ENCODE measurements at places on chromosomes 2 and 18. TPM values are rescaled to one million over a fixed set of nuclear protein-coding genes. Genes with fewer than 3 reads are reported as not detected.

Gene IL36B
- not detected for total RNA-seq

Gene ZAP70
- total RNA-seq: 1.5 TPM

Gene PCBP1
- 101 TPM for total RNA-seq

Gene TXNL1
- total RNA-seq: 71.1 TPM

Gene ACADL
- total RNA-seq: 3.7 TPM

Gene FBXO36
- total RNA-seq: 6.3 TPM

Gene THSD7B
- 30.6 TPM for total RNA-seq

Gene RHBDD1
- total RNA-seq: 40.2 TPM

Gene PTPRN
- 22.0 TPM for total RNA-seq

Gene IL1RL1
- 4.3 TPM for total RNA-seq

Gene LOXHD1
- 0.77 TPM for total RNA-seq

Gene KIF1A
- 133 TPM for total RNA-seq

Gene OSBPL6
- 10.1 TPM for total RNA-seq

Gene ANKRD29
- total RNA-seq: 6.7 TPM

Gene FBLN7
- total RNA-seq: 17.3 TPM

Gene BBS5
- 33.8 TPM for total RNA-seq

Data from camera-type eye (tissue), 1 donor.